ENCODE measurements at places on chromosomes 4 and X. TPM values are rescaled to one million over a fixed set of nuclear protein-coding genes. Genes with fewer than 3 reads are reported as not detected.

PRDM8 gene
- total RNA-seq: 1.2 TPM

MAGEA4 gene
- total RNA-seq: not detected

SPANXN2 gene
- total RNA-seq: not detected

PROM1 gene
- under 0.01 TPM for total RNA-seq

NDP gene
- total RNA-seq: not detected

MAGEA6 gene
- total RNA-seq: not detected

SCLT1 gene
- total RNA-seq: 7.0 TPM

RBM47 gene
- total RNA-seq: not detected

CYLC1 gene
- not detected for total RNA-seq

CTAG1B gene
- not detected for total RNA-seq

FRG2 gene
- total RNA-seq: not detected
